ENCODE measurements at places on chromosomes 7 and 10.
A peak's percentile ranks its signal among the peaks of the same experiment; 100 is the strongest.

DNA sequence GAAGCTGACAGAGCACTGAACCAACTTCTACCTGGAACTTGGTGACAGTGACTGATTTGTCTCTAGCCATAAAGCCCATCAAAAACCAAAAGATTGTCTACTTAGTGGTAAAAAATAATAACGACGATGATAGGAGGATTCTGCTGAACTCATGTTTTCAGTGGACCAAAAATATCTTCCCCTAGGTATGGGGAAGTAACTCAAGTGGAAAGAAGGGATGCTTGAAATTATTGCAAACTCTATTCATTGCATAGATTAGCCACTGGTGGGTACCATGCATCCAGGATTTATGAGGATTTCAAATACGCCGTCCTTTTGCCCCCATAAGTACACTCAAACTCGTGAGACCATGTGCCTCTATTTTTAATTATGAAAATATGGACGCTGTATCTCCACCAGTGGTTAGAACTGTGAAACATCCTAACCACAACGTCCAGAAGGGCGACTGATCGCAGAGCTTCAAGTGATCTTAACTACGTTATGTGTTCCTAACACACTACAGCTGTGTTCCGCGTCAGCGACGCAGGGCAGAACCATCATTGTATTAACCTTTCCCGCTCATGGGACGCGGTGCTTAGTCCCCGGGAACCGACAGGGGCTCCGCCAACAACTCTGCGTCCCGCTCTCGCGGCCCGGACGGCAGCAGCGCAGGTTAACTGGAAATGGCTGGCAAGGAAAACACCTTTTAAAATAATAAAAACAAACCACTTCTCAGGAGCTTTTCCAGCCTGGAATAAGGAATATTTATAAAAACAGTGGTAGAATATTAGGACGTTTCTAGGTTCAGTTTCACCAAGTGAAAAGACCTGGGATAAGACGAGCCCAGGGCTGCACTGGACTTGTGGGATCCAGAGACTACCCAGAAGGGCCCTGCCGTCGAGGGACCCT, 776 bp downstream of the PEX1 start:
- peaks cover 13% of the 10 kb centered on the region for H3K4me1 ChIP-seq
- H3K27ac ChIP-seq, result peak overlapping the region; percentile 93
- H3K4me3 ChIP-seq, result peak overlapping the region; percentile 92
- no peaks in the 10 kb centered on the region for H3K36me3 ChIP-seq

DNA sequence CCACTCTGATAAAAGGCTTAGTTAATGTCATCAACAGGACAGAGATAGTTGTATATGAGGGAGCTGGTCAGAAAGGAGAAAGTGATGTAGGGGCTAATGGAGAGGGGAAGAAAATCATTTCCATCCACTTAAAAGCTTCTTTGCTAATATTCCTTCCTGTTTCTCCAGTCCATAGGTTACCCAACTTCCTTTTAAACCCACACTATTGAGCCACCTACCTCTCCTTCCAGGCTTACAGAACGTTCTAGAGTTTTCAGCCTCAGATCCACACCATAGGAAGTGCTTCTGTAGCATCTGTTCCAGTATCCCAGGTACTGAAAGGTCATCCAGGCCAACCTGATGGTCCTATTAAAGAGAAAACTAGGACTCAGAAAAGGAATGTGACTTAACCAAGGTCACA, 28.2 kb downstream of the STRIP2 start:
- H3K4me3 ChIP-seq, result no peak overlapping the region
- no peaks in the 10 kb centered on the region for H3K27me3 ChIP-seq
- no peak for DNase-seq
- H3K36me3 ChIP-seq, result no peaks in the 10 kb centered on the region
- H3K27ac ChIP-seq, result no peak overlapping the region

- DNase-seq, result no peak
- H3K36me3 ChIP-seq, result no peaks in the 10 kb centered on the region
- no peak overlapping the region for H3K27ac ChIP-seq
- no peaks in the 10 kb centered on the region for H3K4me1 ChIP-seq
- H3K27me3 ChIP-seq, result no peaks in the 10 kb centered on the region
These were observed 209.1 kb downstream of the CREB5 start for GRCh38 chr7:28621369-28621841.

DNA sequence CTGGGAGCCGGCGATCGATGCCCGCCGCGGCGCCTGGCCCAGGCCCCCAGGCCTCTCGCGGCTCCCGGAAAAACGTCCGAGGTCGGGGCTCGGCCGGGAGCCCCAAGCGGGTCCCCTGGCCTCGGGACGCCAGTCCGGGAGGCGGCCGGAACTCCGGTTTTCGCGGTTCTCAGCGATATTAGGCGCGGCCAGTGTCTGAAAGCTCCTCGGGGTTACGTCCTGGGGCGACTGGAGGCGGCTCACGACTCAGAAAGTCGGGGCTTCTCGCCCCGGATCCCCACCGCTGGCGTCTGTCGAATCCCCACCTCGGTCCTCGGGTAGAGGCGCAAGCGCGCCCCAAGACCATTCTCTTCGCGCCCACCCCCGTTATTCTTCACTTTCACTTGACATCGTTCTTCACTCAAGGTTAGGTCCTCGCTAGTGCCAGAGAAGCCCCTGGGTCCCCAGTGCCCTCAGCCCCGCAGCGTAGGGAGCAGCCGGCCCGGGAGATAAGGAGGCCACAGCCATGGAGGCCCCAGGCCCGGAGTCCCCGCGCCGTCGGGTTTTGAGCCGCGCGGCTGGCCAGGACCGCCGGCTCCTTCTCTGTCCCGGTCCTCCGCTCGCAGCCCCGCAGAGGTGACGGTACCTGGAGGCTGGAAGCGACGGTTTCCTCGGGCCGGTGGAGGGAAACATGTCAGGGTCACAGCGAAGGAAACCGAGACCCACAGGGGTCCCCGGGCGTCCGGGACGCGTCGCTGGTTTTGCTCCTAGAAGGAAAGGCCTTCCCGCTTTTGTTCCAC, 35.2 kb upstream of the EBLN1 start:
- H3K4me3 ChIP-seq, result peak overlapping the region; percentile 81
- H3K4me1 ChIP-seq, result no peaks in the 10 kb centered on the region
- H3K36me3 ChIP-seq, result no peaks in the 10 kb centered on the region
- peak overlapping the region; percentile 91 for H3K27ac ChIP-seq
- no peaks in the 10 kb centered on the region for H3K27me3 ChIP-seq

- peaks cover 16% of the 10 kb centered on the region for H3K4me1 ChIP-seq
- H3K27ac ChIP-seq, result no peak overlapping the region
- no peaks in the 10 kb centered on the region for H3K27me3 ChIP-seq
- no peak for DNase-seq
- H3K4me3 ChIP-seq, result no peak overlapping the region
- peaks cover 17% of the 10 kb centered on the region for H3K36me3 ChIP-seq
These were observed 208.2 kb downstream of the FAM107B start for GRCh38 chr10:14566498-14566897.

DNA sequence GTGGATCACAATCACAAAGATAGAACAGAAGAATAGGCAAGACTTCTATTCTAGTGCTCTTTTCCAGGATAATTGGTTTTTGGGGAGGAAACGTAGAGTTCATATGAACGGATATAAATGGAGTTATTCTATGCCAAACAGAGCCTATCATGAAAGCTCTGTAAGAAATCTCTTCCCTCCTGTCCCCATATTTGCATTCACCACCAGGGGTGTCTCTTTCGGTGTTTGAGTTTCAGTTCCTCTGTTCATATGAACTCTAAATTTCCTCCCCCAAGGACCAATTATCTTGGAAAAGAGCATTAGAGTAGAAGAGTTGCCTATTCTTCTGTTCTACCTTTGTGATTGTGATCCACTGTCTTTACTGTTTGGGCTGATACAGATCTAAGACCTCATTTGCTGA, 48.3 kb upstream of the CDC14C start:
- H3K27me3 ChIP-seq, result no peaks in the 10 kb centered on the region
- H3K4me3 ChIP-seq, result no peak overlapping the region
- H3K4me1 ChIP-seq, result no peaks in the 10 kb centered on the region
- H3K36me3 ChIP-seq, result no peaks in the 10 kb centered on the region

- no peak overlapping the region for H3K4me3 ChIP-seq
- no peaks in the 10 kb centered on the region for H3K27me3 ChIP-seq
- DNase-seq, result no peak
- H3K4me1 ChIP-seq, result peaks cover 25% of the 10 kb centered on the region
- H3K36me3 ChIP-seq, result no peaks in the 10 kb centered on the region
These were observed 3.4 kb upstream of the RASSF4 start for GRCh38 chr10:44956226-44956625.

GRCh38 chr10:23060918-23061317, 34.5 kb upstream of the MSRB2 start:
- H3K27ac ChIP-seq, result no peak overlapping the region
- no peak for DNase-seq
- H3K4me1 ChIP-seq, result peaks cover 27% of the 10 kb centered on the region
- no peaks in the 10 kb centered on the region for H3K36me3 ChIP-seq
- no peaks in the 10 kb centered on the region for H3K27me3 ChIP-seq

- H3K36me3 ChIP-seq, result no peaks in the 10 kb centered on the region
- no peak for DNase-seq
- peaks cover 9% of the 10 kb centered on the region for H3K4me1 ChIP-seq
- H3K27ac ChIP-seq, result no peak overlapping the region
These were observed 43.1 kb upstream of the HSPB1 start for GRCh38 chr7:76259124-76260093.

- no peaks in the 10 kb centered on the region for H3K27me3 ChIP-seq
- no peak for DNase-seq
- no peak overlapping the region for H3K27ac ChIP-seq
- no peak overlapping the region for H3K4me3 ChIP-seq
These were observed 65.8 kb downstream of the MCU start for GRCh38 chr10:72757732-72758131.

GRCh38 chr7:125834421-125834820, 904.8 kb upstream of the POT1 start:
- no peaks in the 10 kb centered on the region for H3K27me3 ChIP-seq
- no peaks in the 10 kb centered on the region for H3K4me1 ChIP-seq
- DNase-seq, result no peak
- no peak overlapping the region for H3K27ac ChIP-seq
- H3K4me3 ChIP-seq, result no peak overlapping the region

DNA sequence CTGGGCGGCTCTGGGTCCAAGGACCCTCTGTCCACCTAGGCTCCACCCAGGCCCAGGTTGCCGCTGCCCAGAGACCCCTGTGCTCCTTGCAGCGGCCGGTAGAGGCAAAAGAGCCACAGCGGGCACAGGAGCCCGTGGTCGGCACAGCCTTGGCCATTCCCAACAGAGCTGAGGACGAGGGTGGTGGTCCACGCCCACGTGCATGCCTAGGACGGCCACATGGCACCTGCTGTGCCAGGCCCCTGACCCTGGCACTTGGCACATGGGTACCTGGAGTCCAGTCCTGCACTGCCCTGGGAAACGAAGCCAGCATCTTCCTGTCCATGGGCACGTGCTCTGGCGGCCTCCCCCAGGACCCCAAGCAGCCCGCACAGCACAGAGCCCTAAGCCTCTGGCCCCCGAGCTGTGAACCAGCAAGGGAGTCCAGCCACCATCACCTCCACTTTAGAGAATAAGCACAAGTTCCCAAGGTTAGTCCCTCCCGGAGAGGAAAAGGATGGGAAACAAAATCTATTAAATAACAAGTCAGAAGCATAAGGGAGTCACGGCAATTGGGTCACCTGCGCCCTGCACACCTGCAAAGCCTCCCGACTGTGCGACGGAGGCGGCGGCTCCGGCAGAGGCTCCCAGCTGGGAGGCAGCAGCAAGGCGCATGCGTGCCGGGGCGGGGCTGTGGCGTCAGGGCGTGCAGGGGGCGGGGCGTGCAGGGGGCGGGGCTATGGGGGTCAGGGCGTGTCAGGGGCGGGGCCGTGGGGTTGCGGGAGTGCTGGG, 59.1 kb downstream of the STK32C start:
- no peaks in the 10 kb centered on the region for H3K27me3 ChIP-seq
- H3K4me3 ChIP-seq, result no peak overlapping the region
- no peak for DNase-seq
- no peaks in the 10 kb centered on the region for H3K4me1 ChIP-seq

DNA sequence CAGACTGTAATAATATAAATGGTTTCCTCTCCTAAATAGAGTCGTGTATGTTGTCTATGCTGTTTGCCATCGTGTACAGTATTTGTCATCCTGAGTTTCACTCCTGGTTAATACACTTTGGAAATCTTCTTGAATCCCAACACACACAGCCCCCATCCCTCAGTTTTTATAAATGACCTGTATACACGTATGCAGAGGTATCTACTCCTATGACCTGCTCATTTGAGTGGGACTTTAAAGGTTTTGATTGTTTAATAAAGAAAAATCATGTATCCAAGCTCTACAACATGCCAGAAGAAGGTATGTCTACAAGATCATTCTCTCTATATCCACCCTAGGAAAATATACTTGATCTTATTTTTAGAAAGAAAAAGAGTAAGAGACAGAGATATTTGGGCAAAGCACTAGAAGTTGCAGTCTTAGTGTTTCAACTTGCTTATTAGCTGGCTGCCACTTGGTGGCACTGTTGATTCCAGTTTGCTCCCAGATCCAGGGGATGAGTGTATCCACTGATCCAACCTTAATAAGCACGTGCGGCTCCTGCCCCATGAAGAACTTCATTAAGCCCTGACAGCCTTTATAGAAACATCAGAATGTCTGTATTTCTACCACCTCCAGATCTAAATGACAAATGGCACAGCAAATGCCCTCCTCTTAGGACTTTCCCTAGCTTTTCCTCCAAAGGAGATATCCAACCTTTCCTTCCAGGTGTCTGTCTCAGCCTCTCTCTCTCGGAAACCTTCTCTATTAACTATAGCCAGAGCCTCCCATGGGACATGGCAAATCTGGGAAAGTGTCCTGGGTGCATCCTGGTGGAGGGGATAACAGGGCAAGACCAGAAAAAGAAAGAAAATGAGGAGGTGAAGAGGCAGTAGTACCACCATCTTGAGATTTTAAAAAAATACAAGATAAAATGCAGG, 181.6 kb upstream of the NEBL start:
- no peaks in the 10 kb centered on the region for H3K27me3 ChIP-seq
- DNase-seq, result no peak
- no peaks in the 10 kb centered on the region for H3K4me1 ChIP-seq
- H3K4me3 ChIP-seq, result no peak overlapping the region
- no peaks in the 10 kb centered on the region for H3K36me3 ChIP-seq
- no peak overlapping the region for H3K27ac ChIP-seq

GRCh38 chr10:91924212-91925021, 847 bp downstream of the BTAF1 start:
- peaks cover 5% of the 10 kb centered on the region for H3K36me3 ChIP-seq
- H3K4me1 ChIP-seq, result peaks cover 10% of the 10 kb centered on the region
- DNase-seq, result no peak
- H3K4me3 ChIP-seq, result peak overlapping the region; percentile 69

GRCh38 chr7:48263311-48263650, 92.0 kb downstream of the ABCA13 start:
- no peak for DNase-seq
- no peaks in the 10 kb centered on the region for H3K4me1 ChIP-seq
- no peak overlapping the region for H3K4me3 ChIP-seq
- H3K27me3 ChIP-seq, result peaks cover 3% of the 10 kb centered on the region
- no peak overlapping the region for H3K27ac ChIP-seq

DNA sequence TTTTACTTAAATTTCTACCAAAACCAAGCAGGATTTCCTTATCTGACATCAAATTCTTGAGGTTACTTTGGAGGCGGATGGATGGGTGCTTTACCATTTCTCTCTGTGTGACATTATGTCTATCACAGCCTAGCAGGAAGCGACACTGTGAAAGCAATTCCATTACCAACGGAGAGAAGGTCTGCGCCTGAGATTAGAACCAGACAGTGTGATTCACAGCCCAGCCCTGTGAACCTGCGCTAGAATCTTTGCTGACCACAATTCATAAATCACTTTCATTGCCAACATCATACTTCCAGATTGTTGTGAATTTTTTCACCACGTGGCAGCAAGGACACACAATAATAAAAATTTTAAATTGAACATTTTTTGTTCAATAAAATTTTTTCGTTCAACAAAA, 126.5 kb downstream of the CUBN start:
- peaks cover 56% of the 10 kb centered on the region for H3K4me1 ChIP-seq
- peak overlapping the region; percentile 36 for H3K27ac ChIP-seq
- no peak overlapping the region for H3K4me3 ChIP-seq
- no peaks in the 10 kb centered on the region for H3K27me3 ChIP-seq
- no peak for DNase-seq
